Urothelium cell line (cell line): ENCODE measurements at places on chromosomes 3 and 15.

- peak; percentile 26 for DNase-seq
Measured at GRCh38 chr15:75508840-75509532, 57.5 kb upstream of the SIN3A start.

- no peak for DNase-seq
Measured at GRCh38 chr15:101698314-101698713, 26.0 kb downstream of the TARS3 start.

DNA sequence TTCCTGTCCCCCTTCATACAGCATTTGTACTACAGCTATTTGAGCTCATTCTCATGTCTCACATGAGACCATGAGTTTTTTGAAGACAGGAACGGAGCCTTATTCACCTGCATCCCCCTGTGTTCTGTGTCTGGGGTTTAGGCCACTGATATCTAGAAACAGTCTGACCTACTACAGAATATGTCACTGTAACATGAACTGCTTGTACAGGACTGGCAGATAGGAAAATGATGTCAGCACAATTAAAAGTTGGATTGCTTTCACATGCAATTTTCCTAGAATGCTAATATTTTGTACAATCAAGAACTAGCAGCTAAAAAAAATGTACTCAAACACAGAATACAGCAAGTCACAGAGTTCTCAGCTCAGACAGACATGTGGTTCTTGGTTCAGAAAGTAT is 90.8 kb upstream of the FGF12 start:
- DNase-seq = no peak

DNA sequence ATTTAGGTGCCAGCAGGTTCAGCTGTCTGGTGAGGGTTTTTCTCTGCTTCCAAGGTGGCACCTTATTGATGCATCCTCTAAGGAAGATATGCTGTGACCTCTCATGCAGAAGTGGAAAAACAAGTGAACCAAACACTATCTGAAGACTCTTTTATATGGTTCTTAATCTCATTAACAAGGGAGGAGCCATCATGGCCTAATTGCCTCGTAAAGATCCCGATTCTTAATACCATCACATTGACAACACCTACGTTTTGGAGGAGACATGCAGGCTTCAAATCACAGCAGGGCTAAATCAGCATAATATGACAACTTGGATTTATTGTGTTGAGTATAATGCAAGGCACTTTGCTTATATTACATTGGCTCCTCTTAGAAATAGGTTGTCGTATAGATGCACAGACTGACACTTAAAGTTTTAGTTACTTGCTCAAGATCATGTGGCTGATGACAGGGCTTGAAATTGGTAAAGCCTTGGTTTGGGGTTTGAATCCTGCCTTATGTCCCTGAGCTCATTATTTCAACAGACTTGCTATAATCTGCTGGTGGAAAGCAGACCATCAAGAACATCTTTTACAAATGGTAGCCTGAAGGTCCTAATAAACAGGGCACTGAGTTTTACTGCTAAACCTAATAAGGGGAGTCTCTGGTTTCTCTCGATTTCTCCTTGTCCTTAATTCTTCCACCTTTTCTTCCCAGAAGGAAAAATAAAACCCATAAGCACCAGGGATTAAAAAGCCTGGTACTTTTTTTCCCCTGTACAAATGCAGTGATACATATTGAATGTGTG is 88.2 kb downstream of the PTPRG start:
- DNase-seq = no peak

DNA sequence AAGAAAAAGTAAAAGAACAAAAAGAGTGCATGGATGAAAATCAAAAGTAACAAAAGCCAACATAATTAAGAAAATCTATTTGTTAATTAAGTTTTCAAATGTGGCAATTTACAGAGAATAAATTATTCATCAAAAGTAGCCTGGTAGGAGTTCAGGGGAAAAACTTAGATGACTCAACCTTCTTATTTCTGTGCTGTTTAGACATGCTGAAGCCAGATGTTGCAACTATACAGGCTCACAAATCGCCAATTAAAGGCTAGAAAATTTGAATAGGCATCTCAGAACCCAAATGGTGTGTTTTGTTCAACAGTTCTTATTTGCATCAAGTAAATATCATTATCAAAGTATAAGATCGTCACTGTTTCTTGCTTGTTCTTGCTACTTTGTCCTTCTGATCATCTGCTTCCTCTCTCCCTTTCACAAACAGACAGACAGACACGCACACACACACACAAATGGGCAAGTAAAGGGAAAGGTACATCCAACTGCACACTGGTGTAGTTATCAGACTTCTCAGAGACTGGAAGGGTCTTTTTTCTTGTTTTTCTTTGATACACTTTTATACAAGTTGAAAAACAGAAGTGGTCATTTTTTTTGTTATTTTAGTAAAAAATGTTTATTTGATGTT is 572.2 kb downstream of the MECOM start:
- DNase-seq = no peak

DNA sequence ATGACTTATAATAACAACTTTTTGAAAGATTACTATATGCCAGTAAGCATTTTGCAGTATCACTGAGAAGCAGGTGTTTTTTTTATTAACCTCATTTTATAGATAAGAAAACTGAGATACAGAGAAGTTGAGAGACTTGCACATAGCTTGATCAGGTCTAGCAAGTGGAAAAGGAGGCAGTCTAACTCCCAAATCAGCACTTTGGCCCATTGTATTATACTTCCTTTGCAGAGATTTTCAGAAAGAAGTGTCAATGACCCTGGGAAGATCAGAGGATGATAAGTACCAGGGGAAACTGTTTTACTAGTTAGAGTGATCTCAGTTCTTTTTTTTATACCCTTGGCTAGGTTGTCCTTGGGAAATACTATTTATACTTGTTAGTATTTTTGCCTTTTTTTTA is 358.7 kb downstream of the SQOR start:
- no peak for DNase-seq

GRCh38 chr15:91100814-91101607 is 954 bp downstream of the SV2B start:
- DNase-seq = peak; percentile 27

GRCh38 chr3:52054661-52055511 is 1.5 kb downstream of the DUSP7 start:
- DNase-seq = no peak

GRCh38 chr3:29311795-29312194 is 30.9 kb downstream of the RBMS3 start:
- DNase-seq = no peak

- DNase-seq = peak; percentile 39
Measured at GRCh38 chr15:87672309-87673288, 583.9 kb downstream of the NTRK3 start.

- DNase-seq = peak; percentile 61
Measured at GRCh38 chr15:51382787-51383186, 41.3 kb downstream of the GLDN start.

DNA sequence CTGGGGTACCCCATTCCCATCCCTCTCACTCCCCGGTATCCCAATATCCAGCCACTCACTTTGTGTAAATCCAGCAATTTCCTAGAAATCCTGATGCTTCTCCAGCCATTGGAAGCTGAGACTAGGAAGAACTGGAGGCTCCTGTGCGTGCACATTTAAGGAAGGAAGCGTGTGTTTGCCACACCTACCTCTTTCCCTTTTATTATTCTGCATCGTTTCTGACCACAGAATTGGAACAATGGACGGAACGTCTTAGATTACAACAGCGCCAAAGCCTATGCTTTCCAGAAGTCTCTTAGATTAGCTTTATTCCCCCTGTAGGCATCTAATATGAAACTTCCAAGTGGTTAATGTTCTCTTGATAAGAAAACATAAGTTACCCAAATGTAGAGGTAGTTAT is 234.8 kb upstream of the TRIM42 start:
- DNase-seq = no peak

DNA sequence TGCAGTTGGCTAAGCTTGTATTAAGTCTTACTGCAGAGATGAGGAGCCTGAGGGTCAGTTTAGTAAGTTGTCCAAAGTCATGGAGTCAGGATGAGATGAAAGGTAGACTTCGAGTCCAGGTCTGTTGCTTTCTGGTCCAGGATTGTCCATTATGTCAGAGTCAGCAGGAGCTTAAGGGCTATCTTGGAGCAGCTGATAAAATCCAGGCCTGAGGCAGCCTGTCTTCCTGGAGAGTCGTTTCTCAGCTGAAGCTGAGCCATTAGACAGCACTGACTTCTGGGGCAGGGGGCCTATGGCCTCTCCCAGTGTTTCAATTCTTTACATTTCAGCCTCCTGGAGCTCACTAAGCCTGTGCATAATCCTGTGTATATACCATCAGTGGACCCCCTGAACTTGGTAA is 219.5 kb upstream of the GAP43 start:
- DNase-seq = no peak

DNA sequence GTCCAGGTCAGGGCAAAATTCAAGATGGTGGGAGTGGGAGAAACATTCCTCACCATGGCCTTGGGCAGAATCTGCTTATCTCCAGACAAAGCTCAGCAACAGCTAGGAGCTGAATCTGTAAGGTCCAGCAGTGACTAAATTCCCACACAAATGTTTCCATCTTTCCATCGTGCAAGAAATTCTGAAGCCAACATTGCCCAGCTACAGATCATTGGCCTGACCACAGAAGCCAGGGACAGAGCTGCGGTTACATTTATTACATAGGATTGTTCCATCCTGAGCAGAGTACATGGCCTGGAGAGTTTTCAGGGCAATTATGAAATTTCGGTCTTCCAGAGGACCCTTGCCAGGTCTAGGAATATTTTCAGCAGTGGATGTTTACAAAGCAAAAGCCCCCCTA is 100.3 kb downstream of the LIPC start:
- no peak for DNase-seq

GRCh38 chr3:122497425-122497824 is 17.3 kb downstream of the KPNA1 start:
- DNase-seq = peak; percentile 71

DNA sequence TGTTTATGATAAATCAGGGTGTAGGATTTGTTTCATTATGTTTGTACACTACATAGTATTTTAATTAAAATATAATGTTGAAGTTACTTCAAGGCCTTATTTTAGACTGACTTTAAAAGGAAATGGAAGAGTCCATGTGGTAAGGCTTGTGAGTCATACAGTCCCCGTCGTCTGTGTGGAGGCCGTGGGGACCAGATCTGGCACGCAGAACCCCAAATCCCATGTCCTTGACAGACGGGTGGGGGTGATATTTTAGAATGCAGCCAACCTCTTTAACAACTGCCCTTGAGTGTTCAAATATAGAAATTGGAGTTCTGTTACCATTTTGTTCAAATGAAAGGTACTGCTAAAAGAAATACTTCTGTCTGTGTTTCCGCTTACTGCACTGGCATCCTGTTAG is 35.8 kb downstream of the ABHD17C start:
- DNase-seq = no peak

- no peak for DNase-seq
Measured at GRCh38 chr15:25416693-25417092, 22.1 kb downstream of the UBE3A start.

GRCh38 chr3:94972066-94972465 is 909.2 kb downstream of the NSUN3 start:
- DNase-seq = no peak

DNA sequence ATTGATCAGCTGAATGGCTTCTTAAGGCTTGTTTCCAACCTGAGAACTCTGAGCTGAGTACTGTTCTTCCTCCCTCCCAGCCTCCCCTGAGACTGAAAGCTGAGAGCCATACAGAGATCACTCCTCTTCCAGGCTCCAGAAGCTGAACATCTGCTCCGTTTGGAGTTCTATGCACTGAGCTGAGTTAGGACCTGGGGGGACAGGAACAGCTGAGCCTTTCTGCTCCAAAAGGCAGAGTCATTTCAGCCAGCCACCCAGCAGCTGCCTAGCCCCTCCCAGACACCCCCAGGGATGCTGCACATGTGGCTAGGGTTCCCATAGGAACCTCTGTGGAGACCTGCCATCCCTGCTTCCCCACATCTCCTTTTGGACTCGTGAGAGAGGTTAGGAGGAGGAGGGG is 64.2 kb upstream of the GLCE start:
- DNase-seq = no peak

GRCh38 chr15:98071786-98072185 is 111.3 kb downstream of the ARRDC4 start:
- DNase-seq = no peak

- peak; percentile 29 for DNase-seq
Measured at GRCh38 chr3:114527036-114527644, 233.3 kb downstream of the TIGIT start.

DNA sequence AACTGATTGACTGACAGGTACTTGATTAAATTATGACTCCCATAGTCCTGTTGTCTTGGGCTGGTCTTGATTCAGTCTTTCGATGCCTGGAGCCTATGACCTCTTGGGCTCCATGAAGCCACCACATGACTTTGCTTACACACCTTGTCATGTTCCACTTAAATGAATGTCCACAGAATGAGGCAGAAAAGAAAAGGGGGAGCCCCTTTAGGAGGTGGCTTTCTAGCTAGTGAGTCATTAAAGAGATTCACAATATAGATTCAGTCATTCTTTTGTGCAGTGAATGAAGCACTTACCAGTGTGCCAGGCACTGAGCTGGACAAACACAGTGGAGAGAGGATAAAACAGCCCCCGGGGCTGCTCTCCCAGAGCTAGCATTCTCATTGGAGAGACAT is 17.1 kb downstream of the VIPR1 start:
- no peak for DNase-seq

GRCh38 chr15:70018646-70019600 is 78.8 kb downstream of the TLE3 start:
- no peak for DNase-seq

- DNase-seq = no peak
Measured at GRCh38 chr3:176075046-176075445, 1122.2 kb downstream of the TBL1XR1 start.
